ENCODE measurements at places on chromosomes 1 and 21.

GRCh38 chr1:117897551-117897950 is 31.9 kb downstream of the GDAP2 start:
- peak; percentile 57 for DNase-seq

- DNase-seq = no peak
These were observed 45.9 kb upstream of the PRMT6 start for GRCh38 chr1:107010582-107010981.

DNA sequence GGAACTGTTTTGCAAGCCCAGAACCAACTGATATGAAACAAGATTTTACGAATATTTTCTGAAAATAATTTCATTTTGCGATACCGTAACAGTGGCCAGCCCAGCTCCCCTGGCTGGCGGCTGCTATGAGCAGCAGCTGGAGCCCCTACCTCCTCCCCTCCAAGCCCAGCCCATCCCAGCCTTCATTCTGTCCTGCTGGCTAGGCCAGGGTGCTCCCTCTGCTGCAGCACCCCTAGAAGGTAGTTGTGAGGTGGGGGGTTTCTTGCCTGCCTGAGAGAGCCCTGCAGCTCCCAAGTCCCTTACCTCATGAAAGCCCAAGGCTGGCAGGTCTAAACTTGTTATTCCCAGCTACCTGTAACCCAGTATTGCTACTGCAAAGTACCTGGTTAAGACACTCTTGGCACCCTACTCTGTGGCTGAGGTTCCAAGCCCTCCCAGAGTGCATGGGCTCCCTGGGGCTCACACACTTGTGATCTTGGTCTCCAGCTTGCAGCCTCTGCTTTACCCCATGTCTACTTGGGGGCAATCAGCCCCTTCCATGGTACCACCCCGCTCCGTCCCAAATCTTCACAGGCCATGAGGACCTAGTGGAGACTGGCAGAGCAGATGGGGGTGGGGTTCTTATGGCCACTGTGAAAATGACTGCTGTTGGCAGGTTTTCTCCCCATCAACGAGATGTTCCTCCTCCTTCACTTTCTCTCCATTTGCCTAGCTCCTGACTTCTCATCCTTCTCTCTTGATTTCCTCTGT is 239.8 kb downstream of the TRABD2B start:
- DNase-seq = no peak

DNA sequence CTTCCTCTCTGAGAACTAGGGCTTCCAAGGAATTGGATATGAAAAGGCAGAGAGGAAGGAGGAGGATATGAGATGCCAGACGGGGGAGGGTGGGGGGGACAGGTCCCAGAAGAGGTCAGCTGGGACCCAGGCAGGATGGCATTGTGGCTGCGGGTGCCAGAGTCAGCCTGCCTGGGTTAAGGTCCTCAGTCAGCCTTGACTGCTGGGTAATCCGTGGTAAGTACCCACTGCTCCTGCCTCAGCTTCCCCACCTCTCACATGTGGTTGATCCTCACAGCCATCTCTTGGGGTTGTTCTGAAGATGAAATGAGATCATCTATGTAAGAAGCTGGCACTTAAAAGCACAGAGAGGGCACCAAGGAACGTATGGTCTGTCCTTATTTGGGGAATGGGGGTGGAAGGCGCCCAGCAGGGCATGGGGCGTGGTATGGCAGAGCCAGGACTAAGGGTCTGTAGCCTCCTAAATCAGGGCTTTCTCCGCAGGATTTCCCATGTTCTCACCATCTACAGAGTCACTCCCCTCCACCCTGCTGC is 23.8 kb downstream of the ELF3 start:
- DNase-seq = no peak

DNA sequence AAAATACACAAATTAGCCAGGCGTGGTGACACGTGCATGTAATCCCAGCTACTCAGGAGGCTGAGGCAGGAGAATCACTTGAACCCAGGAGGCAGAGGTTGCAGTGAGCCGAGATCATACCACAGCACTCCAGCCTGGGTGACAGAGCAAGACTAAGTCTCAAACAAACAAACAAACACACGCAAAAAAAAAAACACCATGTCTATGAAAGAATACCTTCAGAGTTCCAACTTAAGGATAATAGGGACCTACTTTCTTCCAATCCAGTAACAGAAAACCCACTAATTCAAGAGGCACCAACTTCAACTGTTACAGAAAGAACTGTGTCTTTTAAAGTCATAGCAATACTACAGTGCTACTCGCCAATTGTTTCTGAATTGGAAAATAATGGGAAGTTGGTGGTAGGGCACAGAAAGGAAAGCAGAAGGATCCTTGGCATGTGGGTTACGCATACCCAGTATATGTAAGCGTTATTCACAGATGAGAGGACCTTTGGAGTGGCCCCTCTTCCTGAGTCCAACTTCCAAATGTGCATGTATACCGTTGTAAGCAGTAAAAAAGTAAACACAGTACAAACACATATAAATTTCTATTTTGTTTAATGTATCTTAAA is 87.0 kb downstream of the ACBD6 start:
- no peak for DNase-seq

DNA sequence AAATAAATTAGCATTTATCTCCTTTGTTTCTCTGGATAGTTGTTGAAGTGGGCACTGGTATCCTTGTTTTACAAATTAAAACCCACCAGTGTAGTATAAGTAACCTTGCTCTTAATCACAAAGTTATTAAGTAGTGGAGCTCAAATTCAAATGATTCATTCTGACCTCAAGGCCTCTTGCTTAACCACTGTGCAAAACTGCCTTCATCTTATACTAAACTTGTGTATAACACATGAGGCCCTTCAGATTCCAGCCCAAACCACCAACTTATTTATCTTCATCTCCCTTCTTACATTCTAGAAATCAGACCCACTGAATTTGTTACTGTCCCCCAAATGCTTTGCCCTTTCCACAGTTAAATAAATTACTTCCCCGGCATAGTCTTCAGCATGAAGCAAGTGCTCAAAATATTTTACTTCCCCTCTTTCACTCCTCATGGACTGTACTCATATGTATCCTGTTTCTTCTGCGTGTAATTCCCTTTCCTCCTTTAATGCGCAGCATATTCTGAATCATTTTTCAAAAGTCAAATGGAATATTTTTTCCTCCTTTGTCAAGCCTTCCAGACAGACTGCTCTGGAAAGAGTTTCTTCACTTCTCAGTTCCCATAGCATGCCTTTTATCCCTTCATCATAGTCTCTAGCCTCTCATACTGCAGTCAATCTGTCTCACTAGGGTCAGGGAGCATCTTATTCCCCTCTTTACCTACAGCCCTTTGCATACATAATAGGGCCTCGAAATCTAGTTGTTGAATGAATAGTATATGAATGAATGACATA is 19.0 kb upstream of the DNASE2B start:
- peak; percentile 75 for DNase-seq

- DNase-seq = peak; percentile 59
These were observed 37.7 kb downstream of the KIAA0040 start for GRCh38 chr1:175154629-175155472.

DNA sequence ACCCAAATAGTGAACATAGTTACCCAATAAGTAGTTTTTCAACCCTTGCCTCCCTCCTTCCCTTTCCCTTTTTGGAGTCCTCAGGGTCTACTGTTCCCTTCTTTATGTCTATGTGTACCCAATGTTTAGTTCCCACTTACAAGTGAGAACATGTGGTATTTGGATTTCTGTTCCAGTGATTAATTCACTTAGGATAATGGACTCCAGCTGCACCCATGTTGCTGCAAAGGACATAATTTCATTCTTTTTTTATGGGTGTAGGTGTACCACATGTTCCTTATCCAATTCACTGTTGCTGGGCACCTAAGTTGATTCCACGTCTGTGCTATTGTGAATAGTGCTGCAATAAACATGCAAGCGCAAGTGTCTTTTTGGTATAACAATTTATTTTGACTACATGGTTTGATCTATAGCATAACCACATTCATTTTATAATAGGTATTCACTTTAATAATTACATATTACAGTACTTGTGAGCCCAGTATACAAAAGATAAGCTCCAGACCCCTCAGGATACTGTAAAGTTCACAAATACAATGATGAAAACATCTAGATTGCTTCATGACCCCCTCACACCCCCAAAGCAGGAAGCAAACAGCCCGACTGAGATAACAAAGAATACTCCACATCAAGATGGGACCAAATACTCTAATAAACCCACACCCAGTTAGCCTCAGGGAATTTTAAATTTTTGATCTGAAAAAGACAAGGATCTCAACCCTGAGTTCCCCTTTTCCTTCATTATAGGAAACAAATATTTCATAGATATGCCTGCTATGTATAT is 45.3 kb downstream of the PUM1 start:
- DNase-seq = no peak

- DNase-seq = no peak
These were observed 1008.3 kb upstream of the B3GALT2 start for GRCh38 chr1:194194724-194195123.

GRCh38 chr21:38459490-38459889 is 38.8 kb downstream of the ERG start:
- DNase-seq = no peak

DNA sequence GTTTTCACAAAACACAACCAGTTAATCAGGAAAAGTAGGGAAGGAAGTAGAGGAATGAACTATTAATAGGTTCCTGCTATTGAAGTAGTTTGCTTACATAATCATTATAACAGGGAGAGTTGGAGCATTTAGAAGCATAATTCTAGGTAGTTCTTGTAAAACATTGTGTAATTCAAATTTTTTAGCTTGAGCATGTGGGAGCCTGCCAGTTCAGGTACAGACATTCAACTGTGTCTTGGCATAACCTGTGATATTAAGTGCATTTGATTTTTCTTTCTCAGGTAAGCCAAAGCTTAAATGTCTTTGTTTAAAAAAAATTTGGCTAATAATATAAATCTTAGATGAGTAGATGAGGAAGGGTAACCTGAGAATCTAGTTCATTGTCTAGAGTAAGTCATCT is 3.4 kb downstream of the YTHDF2 start:
- no peak for DNase-seq

Data from cardiac fibroblast (primary cell).